GM23338 (cell line): ENCODE measurements at places on chromosomes 16 and 17. TPM values are rescaled to one million over a fixed set of nuclear protein-coding genes. Genes with fewer than 3 reads are reported as not detected.

Gene VAT1L
- total RNA-seq: 22.0 and 24.4 TPM in 2 replicates

Gene GLP2R
- total RNA-seq: not detected in 2 replicates

Gene KRT40
- not detected in 2 replicates for total RNA-seq

Gene SLFN5
- 6.4 and 8.5 TPM in 2 replicates for total RNA-seq

Gene SGCA
- total RNA-seq: not detected in 2 replicates
